Frontal cortex (tissue), 4 donors: ENCODE measurements at places on chromosomes 11 and 22. TPM values are rescaled to one million over a fixed set of nuclear protein-coding genes. Genes with fewer than 3 reads are reported as not detected.

Gene SNX32
- 6.1 TPM for total RNA-seq

Gene OR5D18
- total RNA-seq = not detected

Gene BANF1
- 25.3 TPM for total RNA-seq

Gene SPI1
- total RNA-seq = 1.2 TPM

Gene GTSE1
- total RNA-seq = 1.6 TPM

Gene TIMP3
- 12.2 TPM for total RNA-seq

Gene CAPN1
- 48.5 TPM for total RNA-seq

Gene SCARF2
- total RNA-seq = 1.6 TPM

Gene DNAJB7
- total RNA-seq = not detected

Gene TRIM49
- total RNA-seq = under 0.01 TPM

Gene LIF
- not detected for total RNA-seq

Gene GSTT2B
- 2.0 TPM for total RNA-seq

Gene CHRDL2
- not detected for total RNA-seq

Gene P4HA3
- total RNA-seq = 0.41 TPM
